ENCODE measurements at places on chromosomes 2 and 18.

GRCh38 chr2:9001229-9001628 is 2.3 kb downstream of the MBOAT2 start:
- DNase-seq: peak; percentile 49

- DNase-seq: peak; percentile 33
Measured at GRCh38 chr2:232292395-232293154, 86.0 kb upstream of the ALPP start.

GRCh38 chr2:119204525-119204924 is 19.1 kb upstream of the STEAP3 start:
- DNase-seq: no peak

GRCh38 chr2:109473616-109474318 is 140.0 kb downstream of the SEPTIN10 start:
- DNase-seq: no peak

GRCh38 chr18:42296723-42297122 is 341.7 kb downstream of the PIK3C3 start:
- no peak for DNase-seq

DNA sequence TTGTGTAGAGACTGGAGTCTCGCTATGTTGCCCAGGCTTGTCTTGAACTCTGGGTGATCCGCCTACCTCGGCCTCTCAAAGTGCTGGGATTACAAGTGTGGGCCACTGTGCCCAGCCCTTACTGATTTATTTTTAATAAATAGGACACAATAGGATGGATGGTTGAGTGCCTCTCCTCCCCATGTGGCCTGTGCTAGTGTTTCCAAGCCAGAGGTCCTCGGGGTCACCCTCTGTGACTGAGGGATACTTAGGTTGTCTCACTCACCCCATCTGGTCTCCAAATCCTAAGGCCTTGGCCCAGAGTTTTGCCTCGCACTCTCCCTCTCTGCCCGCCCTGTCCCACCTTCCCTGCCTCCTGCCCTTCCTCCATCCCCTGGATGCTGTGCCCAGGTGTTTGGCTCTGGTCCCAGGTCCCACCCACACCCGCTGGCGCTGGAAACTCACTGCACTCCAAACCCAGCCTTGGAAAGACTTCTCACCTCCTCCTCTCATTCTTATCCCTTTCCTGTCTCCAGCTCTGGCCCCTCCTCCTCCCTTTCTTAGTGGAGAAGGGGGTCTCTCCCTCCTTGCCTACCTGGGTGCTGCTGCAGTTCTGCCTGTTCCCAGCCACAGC is 4.7 kb upstream of the ECEL1 start:
- DNase-seq: no peak

- peak; percentile 44 for DNase-seq
Measured at GRCh38 chr2:204491528-204491927, 53.7 kb upstream of the PARD3B start.

- DNase-seq: no peak
Measured at GRCh38 chr2:143545059-143545948, 416.1 kb downstream of the ARHGAP15 start.

Data from fibroblast of gingiva (primary cell).